ENCODE measurements at places on chromosomes 6 and 20. TPM values are rescaled to one million over a fixed set of nuclear protein-coding genes. Genes with fewer than 3 reads are reported as not detected.

The RNF182 gene
- total RNA-seq: 35.1 TPM

The RIMS4 gene
- 43.2 TPM for total RNA-seq

The EDN1 gene
- 4.9 TPM for total RNA-seq

The RBM38 gene
- 10.6 TPM for total RNA-seq

The BEND6 gene
- 22.8 TPM for total RNA-seq

The SPINT3 gene
- total RNA-seq: not detected

The RNF217 gene
- 17.1 TPM for total RNA-seq

The EPPIN gene
- total RNA-seq: not detected

The HLA-DPB1 gene
- 2.4 TPM for total RNA-seq

DNA sequence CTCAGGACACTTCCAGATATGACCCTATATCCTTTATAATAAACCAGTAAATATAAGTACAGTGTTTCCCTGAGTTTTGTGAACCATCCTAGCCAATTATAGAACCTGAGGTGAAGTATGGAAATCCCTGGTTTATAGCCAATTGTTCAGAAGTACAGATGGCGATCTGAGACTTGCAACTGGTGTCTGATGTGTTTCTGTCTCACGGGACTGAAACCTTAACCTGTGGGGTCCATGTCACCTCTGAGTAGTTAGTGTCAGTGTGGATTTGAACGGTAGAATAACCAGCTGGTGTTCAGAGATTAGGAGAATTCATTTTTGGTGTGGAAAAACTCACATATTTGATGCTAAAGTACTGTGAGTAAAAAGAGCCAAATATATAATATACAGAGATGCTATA is 606.6 kb downstream of the MAFB start:
- DNase-seq: no peak

- DNase-seq: no peak
These were observed 19.2 kb upstream of the PPP1R14C start for GRCh38 chr6:150123645-150124044.

DNA sequence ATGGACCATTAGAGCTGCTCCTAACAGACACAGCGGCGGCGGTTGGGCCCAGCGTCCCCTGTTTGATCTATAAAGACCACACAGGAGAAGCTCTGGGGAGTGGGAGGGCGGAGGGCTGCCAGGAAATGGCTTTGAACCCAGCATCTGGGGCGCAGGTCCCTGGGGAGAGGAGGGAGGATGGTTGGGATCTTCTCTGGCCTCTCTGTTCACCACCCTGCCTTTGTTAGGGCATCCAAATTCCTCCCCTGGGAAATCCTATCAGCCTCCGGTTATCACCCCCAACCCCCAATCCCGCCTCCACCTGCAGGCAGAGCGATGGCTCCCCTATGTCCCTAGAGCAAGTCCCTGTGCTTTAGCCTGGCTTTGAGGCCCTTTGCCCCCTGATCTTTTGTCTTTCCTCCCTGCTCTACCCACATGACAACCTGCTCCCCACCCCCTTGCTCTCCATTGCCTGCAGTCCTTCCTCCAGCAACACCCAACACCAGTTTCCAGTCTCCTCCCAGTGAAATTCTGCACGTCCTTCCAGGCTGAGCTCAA is 7.1 kb downstream of the XKR7 start:
- no peak for DNase-seq

DNA sequence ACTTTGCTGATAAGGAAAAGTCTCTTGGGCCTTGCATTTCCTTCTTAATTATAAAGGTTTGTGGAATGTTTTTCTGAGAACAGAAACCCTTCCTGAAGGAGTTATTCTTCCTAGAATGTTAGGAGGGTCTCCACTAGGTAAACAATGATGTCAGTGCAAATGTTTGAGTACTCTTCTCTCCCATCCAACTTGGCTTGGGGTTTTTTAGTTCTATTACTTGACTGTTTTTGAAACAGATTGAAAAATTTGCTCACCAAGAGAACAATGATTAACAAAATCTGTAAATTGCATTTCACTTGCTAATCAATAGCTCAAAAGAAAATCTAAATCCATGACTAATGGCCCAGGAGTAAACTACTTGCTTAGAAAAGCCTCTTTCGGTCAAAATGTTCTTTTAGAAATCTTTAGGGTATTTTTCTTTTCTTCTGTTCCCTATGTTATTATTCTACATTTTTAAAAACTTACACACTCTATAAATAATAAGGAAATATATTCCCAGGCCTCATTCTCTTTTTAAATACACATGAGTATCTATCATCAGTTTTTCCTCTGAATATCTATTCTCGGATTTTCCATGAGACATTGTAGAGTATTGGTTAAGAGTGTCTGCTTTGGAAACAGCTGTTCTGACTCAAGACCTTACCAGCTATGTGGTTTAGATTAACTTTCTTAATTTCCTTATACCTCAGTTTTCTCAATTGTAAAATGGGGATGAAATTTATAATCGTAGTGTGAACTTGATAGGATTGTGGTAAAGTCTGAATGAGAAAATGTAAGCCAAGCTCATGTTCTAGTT is 234.2 kb upstream of the CITED2 start:
- no peak for DNase-seq

- DNase-seq: no peak
These were observed 60.1 kb downstream of the SEL1L2 start for GRCh38 chr20:13930281-13930680.

DNA sequence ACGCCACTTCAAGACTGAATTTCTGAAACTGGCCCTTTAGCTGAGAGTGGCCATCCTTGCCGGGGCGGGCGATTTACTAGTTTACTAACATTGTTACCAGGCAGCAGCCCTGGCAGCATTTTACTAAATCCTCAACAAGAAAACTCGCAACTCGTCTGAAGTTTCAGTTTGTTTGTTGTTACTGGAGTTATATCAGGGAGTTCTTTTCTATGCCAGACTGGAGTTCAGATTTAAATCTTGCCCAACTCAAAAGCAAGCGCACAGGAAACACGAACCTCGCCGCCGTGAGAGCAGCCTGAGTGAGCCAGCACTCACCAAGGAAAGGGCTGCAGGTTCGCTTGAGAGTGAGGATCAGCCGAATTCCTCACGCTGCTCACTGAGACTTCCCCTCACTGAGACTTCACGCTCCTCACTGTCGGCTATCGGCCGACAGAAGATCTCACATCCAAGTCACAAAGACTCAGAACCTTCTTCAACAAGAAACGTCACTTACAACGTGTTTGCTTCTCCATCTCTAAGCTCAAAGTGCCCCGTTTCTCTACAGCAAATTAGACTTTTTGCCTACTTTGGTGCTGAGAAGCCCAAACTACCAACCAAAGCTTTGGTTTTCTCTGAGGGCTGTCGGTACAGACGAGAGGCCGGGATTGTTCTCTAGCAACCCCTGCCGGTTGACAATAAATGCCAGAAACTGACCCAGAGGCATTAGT is 78.9 kb downstream of the OLIG3 start:
- peak; percentile 32 for DNase-seq

GRCh38 chr6:28948782-28949486 is 25.1 kb upstream of the TRIM27 start:
- no peak for DNase-seq

- DNase-seq: no peak
These were observed 43.2 kb upstream of the CNR1 start for GRCh38 chr6:88209301-88209700.

- DNase-seq: no peak
These were observed 3.0 kb downstream of the ADGRF4 start for GRCh38 chr6:47701363-47701762.

- DNase-seq: no peak
These were observed 56.7 kb upstream of the PSMF1 start for GRCh38 chr20:1061484-1062221.

DNA sequence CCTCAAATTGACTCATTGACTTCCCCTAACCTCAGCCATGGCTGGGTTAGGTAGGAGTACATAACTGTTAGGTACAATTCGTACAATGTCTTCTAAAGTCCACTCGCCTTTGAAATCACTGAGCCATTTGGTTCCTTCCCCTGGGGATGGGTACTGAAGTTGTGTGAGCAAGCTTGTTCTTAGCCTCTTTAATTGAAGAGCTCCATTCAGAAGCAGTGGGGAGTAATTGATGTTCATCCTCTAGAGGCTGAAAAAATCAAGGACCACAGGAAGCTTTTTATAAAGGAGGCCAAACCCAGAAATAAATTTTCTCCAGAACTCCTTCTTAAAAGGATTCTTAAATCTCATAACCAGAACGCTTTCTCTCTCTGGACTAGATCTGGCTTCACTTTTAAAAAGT is 60.6 kb downstream of the ANKS1A start:
- DNase-seq: no peak

GRCh38 chr6:143581835-143582480 is 70.4 kb upstream of the FUCA2 start:
- no peak for DNase-seq

DNA sequence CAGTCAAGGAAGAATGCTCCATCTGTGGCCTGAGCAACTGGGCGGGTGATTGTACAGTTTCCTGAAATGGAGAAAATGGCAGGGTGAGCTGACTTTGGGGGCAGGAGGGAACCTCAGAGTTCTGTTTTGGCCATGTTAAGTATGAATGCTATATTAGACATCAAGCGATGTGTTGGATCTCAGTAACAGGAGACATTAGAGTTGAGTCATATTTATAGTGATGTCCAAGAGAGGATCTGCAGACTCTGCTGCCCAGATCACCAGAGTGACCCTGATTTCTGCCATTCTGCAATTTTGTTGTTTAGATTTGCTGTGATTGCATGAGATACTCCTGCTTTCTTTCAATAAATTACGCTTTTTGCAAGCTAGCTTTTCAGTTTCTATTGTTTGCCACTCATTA is 131.4 kb upstream of the ENPP5 start:
- DNase-seq: no peak

- DNase-seq: no peak
These were observed 3.0 kb downstream of the CFB start for GRCh38 chr6:31948753-31949413.

All from frontal cortex (tissue), 4 donors.